ENCODE measurements at places on chromosomes 1 and 21. TPM values are rescaled to one million over a fixed set of nuclear protein-coding genes. Genes with fewer than 3 reads are reported as not detected.

GRCh38 chr1:201740086-201740541 lies 88.8 kb upstream of the IPO9 start:
- H3K4me1 ChIP-seq, result peaks cover 30% of the 10 kb centered on the region
- H3K4me3 ChIP-seq, result peak overlapping the region; percentile 55
- H3K36me3 ChIP-seq, result no peaks in the 10 kb centered on the region

DCDC2B gene
- total RNA-seq, result not detected

DIRAS3 gene
- total RNA-seq, result 1.4 TPM

- H3K27me3 ChIP-seq, result no peaks in the 10 kb centered on the region
- H3K36me3 ChIP-seq, result peaks cover 47% of the 10 kb centered on the region
- H3K4me3 ChIP-seq, result no peak overlapping the region
- DNase-seq, result peak; percentile 61
Measured at GRCh38 chr1:32363713-32364112, 1.4 kb downstream of the TSSK3 start.

SORT1 gene
- total RNA-seq, result 35.1 TPM

Data from spleen (tissue), 13 donors.